Mesenteric fat pad (tissue), 1 donor: ENCODE measurements at places on chromosomes 6 and 20.
A peak's percentile ranks its signal among the peaks of the same experiment; 100 is the strongest.

DNA sequence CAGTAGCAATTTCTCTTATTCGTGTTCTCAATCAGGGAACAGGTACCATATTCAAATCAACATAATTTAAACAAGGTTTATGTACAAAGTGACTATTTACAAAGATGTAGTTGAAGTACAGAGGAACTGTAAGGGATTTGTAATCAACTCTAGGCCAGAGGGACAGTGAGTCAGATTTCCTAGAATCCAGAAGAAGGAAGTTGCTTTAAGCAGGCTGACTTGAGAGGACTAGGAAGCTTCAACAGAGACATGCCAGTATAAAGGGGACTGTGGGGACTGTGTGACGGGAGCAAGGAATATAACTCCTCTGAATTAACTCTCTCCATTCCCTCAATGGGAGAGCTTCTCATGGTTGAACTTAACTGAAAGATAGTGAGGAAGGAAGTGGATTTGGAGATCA is 427.4 kb upstream of the JAG1 start:
- DNase-seq, result no peak

DNA sequence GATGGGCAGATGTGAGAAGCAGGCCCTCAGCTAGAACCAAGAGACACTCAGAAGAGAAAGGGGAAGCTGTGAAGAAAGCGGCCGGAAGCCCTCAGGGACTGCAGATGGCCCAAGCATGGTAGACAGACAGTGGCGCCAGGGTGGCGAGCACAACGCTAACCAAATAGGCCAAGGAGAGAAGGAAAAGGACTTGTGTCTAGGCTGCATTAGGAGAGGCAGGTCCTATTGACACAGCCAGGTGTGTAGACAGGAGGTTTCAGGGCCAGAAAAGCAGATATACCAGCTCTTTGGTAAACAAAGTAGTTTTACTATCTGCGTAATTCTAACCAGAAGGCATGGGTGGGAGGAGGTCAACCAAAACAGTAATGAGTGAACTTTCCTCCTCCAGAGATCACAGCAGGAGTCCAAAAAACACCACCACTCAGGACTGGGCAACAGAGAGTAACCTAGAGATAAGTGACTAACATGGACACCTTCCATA is 15.8 kb upstream of the MAP7 start:
- no peak for DNase-seq

DNA sequence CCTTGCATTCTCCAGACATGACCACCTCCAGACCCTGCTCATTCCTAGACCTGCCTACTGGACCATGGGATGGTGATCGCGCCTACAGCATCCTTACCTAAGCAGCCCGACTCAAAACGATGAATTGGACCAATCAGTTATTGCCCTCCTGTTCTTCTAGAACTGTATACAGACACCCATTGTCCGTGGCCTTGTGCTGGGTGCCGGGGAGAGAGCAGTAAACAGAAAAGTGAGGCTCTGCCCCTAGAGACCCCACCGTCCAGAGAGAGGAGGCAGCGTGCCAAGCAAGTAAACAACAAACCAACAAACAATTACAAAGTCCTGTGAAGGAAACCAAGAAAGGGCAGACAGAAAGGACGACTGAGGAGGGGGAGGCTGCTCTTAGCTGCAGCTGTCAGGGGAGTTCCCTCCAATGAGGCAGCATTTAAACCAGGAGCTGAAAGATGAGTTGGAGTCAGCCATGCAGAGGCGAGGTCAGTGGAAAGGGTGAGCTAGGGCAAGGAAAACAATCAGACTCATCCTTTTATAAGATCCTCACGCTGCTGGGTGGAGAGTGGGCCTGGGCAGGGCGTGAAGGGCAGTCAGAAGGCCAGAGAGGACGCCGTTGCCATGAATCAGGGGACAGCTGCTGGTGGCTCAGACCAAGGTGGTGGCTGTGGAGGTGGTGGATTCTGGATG is 37.6 kb upstream of the BLCAP start:
- peak; percentile 68 for DNase-seq

GRCh38 chr6:158765499-158766068 is 53.6 kb downstream of the EZR start:
- no peak for DNase-seq

DNA sequence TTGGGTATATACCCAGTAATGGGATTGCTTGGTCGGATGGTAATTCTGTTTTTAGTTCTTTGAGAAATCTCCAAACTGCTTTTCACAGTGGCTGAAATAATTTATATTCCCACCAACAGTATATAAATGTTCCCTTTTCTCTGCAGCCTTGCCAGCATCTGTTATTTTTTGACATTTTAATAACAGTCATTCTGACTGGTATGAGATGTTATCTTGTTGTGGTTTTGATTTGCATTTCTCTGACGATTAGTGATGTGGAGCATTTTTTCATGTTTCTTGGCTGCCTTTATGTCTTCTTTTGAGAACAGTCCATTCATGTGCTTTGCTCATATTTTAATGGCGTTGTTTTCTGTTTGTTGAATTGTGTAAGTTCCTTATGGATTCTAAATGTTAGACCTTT is 641.6 kb downstream of the HACE1 start:
- DNase-seq, result no peak

GRCh38 chr6:162684961-162685360 is 42.6 kb downstream of the PRKN start:
- no peak for DNase-seq

GRCh38 chr6:13278991-13279390 is 49.3 kb downstream of the TBC1D7 start:
- no peak for DNase-seq

- DNase-seq, result peak; percentile 9
Observed at GRCh38 chr6:166446146-166446545, 63.4 kb upstream of the MPC1 start.

- no peak for DNase-seq
Observed at GRCh38 chr6:15713325-15713724, 50.5 kb upstream of the DTNBP1 start.

- DNase-seq, result no peak
Observed at GRCh38 chr6:124962639-124963415, 590 bp downstream of the RNF217 start.

- DNase-seq, result no peak
Observed at GRCh38 chr20:11008444-11009033, 334.7 kb upstream of the JAG1 start.

GRCh38 chr6:124960757-124961463 is 1.3 kb upstream of the RNF217 start:
- DNase-seq, result no peak

- DNase-seq, result peak; percentile 92
Observed at GRCh38 chr20:23161968-23162696, 76.0 kb upstream of the CD93 start.

- no peak for DNase-seq
Observed at GRCh38 chr6:94350833-94351232, 931.5 kb upstream of the EPHA7 start.

DNA sequence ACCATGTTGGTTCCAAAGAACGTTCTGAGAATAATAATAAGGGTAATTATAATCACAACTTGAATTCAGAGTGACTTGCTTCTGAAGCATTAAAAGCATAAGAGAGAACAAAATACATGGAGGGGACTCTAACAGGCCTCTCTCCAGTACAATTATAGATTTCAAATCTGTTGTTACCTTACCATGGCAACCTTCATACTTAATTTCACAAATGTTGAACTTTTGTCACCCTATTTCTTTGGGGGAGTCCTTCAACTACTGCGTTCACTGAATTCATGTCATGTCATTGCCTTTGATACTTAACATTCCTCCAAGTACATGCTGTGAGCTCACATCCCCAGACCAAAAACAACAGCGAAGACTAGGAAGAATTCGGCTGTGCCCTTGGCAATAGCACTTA is 104.0 kb downstream of the MKKS start:
- DNase-seq, result no peak

DNA sequence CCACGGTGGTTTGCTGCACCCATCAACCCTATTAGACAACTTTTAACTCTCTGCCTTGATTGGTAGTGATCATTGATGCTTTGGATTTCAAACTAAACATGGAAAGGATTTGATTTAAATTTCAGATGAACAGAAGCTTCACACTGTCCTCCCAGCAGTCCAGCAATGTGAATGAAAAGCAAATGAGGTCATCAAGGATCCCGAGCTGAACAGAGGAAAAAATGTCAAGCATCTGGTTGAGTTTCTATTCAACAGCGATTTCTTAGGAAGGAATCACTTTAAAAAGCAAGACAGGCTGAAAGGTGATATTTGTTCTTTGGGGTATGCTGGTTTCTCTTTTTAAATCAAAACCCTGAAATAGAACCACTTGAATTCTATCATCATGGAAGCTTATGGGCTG is 10.6 kb upstream of the SAMD3 start:
- no peak for DNase-seq

DNA sequence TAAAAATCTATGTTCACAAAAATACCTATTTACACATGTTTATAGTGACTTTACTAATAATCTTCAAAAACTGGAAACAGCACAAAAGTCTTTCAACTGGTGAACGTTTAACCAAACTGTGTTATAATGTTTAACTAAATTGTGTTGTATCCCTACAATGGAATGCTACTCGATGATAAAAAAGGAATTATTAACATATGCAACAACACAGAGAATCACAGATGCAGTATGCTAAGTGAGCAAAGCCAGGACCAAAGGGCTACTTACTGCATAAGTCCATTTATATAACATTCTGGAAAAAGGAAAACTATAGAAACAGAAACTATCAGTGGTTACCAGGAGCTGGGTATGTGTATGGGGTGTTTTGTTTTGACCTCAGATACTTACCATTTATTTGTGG is 602.2 kb upstream of the BTBD3 start:
- DNase-seq, result no peak

DNA sequence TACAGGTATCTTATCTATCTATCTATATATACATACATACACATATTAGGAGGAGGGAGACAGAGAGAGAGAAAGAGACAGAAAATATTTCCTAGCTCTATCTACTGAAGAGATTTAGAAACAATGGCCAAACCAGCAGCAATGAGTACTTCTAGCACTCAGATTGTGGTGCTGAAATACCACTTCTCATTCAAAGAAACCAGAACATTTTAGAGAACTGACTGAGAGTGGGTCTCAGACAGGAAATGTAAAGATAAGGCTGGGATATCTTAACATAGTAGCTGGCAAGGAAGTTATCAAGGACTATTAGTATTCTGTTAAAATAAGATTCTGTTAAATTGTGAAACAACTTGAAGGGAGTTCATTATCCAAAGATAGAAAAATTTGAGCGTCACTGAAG is 57.0 kb downstream of the DNAAF9 start:
- no peak for DNase-seq

GRCh38 chr6:31243508-31243907 is 28.4 kb downstream of the HLA-C start:
- no peak for DNase-seq

DNA sequence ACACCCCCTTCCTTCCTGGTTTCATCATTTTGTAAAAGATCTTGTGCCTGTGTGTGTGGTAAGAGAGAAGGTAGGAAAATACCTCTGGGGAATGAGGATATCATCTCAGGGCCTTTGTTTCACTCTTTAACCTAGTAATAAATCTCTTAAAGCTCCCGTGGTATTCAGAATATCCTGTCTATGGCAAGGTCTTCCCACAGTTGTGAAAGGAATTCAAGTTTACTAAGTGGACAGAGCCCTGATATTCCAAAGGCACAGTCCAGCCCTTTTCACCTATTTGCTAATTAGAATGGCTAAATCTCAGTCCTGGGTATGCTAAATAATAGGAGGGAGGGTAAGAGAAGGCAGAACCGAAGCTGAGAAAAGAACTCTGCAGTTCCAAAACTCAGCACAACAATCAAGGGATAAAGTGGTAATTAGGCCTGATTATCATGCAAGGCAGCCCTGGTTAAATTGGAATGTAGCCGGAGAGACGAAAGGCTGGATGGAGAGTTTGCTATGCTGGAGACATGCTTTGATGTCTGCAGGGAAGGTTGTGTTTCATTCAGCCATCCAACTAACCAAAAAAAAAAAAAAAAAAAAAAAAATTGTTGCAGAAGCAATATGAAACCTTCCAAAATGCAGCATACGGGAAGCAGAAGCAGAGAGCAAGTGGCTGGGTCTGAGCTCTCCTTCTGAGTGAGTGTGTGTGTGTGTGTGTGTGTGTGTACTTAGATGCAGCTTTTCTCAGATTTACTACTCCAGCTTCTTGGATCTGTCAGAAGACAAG is 28.5 kb upstream of the PIM1 start:
- DNase-seq, result no peak

GRCh38 chr6:138115877-138116660 is 8.8 kb upstream of the PERP start:
- DNase-seq, result no peak

GRCh38 chr6:147204843-147205311 is 660 bp downstream of the STXBP5 start:
- DNase-seq, result no peak

- no peak for DNase-seq
Observed at GRCh38 chr6:167575158-167575696, 250.3 kb downstream of the TTLL2 start.

DNA sequence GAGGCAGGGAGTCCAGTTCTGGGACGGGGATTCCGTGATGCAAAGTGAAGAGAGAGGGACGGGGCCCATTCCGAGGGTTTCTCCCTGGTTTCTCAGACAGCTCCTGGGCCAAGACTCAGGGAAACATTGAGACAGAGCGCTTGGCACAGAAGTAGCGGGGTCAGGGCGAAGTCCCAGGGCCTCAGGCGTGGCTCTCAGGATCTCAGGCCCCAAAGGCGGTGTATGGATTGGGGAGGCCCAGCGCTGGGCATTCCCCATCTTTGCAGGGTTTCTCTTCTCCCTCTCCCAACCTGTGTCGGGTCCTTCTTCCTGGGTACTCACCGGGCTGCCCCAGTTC is 35.9 kb upstream of the HLA-G start:
- DNase-seq, result no peak

DNA sequence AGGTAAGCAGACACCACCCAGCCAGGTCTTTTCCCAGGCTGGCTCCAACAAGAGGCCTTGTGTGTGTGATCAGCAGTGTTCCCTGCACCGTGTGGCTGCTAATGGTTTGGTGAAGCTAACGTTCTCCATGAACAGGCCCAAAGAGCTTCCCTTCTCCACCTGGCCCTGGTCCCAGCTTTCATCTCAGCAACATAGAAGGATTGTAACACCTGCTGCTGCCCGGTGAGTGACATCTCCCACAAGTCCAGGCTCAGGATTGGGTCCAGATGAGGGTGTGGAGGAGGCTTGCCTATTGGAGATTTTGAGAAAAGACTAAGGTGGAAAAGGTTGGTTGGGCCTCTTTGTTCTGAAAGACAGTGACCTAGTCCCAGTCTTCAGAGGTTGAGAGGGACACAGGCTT is 89.6 kb downstream of the TMEM242 start:
- peak; percentile 49 for DNase-seq

DNA sequence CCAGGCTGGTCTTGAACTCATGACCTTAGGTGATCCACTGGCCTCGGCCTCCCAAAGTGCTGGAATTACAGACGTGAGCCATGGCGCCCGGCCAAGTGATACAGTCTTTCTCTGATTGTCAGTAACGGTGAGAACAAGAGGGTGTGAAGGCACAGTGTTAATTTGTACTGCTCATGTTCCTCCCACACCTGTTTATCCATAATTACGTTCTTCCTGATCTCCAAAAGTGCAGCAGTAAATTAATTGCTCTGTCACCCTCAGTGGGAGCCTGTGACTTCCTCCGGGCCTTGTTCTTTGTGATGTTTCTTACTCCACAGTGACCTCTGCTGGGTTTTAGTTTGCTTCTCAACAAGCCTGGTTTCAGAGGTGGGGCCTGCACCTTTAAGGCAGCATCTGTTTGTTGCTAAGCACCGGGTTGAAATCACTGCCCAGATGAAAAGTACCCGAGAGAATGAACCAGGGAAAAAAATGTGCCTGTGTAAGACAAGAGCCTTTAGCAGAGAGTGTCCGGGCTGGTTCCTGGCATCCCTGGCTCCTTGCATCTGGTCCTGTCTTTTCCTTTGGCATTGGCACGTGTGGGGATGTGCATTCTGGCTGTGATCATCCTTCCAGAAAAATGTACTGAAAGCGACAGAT is 89.1 kb upstream of the CLDN20 start:
- DNase-seq, result no peak

- no peak for DNase-seq
Observed at GRCh38 chr6:128993166-128993565, 110.2 kb downstream of the LAMA2 start.
